ENCODE measurements at places on chromosomes 11 and 22. TPM values are rescaled to one million over a fixed set of nuclear protein-coding genes. Genes with fewer than 3 reads are reported as not detected.

Gene OR51A4
- total RNA-seq: not detected

Gene LMNTD2
- total RNA-seq: 0.14 TPM

GRCh38 chr11:132231656-132232347, 861.4 kb downstream of the NTM start:
- DNase-seq: no peak

DNA sequence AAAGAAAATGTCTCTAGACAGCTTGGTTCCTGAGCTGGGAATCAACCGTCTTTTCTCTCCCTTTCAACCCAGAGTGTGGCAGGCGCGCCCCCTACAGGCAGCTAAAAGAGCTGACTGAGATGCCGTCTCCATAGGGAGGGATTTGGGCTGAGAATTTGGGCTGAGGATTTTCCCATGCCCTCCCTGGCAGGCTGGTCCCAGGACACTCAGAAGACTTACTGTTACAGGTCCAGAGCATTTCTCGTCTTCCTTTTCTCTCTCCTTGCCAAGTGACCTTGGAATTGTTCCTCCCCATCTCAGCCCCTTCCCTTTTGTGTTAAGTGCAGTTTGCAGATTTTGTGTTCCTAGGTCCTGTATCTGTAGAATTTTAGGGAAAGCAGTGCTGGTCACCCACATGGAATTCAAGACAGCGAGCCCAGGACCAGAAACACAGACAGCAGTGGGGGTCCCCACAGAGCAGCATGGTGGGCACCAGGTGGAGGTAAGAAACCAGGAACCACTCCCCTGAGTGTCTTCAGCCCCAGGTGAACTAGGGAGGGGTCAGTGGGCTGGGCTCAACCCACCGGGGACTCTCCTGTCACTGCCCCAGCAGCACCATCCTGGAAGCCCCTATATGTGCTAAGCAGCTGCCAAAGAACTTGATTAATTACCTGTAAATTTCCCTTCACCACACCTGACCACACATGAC, 9.9 kb upstream of the IGLL5 start:
- DNase-seq: no peak

DNA sequence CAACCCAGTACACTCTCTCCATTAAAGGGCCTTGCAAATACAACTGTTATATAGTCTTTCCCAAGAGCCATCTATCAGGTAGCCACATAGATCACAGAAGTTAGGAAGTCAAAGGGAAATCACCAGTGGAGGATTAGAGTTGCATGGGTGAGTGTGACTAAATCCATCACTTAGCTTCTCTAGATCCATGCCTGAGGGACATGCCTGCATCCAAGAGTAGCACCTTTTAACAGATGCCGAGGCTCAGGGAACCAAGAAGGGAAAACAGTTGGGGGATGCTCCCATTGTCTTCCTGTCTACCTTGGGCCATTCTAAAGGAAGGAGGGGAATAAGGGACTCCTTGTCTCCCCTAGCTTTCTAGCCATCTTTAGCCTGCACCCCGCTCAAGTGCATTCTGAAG, 77.9 kb downstream of the XRRA1 start:
- DNase-seq: no peak

GRCh38 chr11:10488934-10489691, 34.0 kb downstream of the AMPD3 start:
- DNase-seq: no peak

GRCh38 chr22:28930357-28931007, 47.1 kb downstream of the ZNRF3 start:
- no peak for DNase-seq

- DNase-seq: no peak
Observed at GRCh38 chr11:77140231-77140851, 12.3 kb downstream of the MYO7A start.

DNA sequence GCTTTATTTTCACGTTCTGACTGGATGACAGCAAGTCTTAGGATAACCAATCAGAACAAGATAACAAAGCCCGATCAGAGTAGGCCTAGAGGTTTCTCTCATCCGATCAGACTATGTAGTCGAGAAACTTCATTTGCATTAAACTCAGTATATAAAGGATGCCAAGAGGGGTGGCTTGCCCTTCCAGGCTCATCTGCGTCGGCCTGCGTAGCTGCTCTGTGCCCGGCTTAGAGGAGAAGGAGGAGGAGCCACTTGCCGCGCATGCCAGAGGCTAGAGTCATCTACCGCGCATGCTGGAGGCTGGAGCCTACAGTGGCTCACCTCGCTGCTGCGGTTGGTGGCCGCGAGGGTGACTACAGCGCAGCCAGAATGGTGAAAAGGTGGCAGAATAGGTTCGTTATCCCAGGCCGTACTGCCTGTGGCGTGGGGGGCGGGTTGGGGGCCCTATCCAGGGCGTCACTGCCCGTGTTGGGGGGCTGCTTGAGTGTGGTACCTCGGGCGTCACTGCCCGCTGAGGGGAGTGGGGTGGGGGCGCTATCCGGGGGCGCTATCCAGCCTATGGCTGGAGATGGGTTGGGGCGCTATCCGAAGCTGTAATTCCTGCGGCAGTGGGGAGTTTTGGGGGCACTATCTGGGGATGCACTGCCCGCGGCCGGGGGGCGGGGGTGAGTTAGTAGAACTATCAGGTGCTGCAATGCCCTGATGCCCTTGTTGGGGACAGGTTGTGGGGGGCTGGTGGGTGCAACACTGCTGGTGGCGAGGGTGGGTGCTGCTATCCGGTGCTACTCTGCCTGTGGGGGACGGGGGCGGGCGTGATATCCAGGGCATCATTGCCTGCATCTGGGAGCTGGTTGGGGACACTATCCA, at the start of gene RFPL2:
Gene RFPL2 (minus strand): TSS at position 218 of the 867 bp plus-strand sequence. CDS start 2,622 bp downstream, outside the sequence.
- no peak for DNase-seq

DNA sequence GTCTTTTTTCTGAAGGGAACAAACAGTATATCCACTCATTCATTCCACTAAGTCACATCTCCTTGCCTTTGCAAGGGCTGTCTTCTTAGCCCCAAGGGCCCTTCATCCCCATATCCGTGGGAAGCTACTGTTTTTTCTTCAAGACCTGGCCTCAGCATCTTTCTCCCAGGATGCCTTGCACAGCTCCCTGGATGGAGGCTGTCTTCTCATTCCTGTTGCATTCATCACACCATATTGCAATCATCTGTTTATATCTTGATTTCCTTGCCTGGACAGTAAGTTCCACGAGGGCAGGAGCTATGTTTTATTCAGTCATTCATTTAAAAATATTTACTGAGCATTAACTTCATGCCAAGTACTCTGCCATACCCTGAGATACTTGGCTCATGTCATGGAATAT, 29.3 kb upstream of the NECTIN1 start:
- DNase-seq: no peak

GRCh38 chr11:78822931-78823423, 248.3 kb upstream of the NARS2 start:
- DNase-seq: peak; percentile 75

- DNase-seq: no peak
Observed at GRCh38 chr11:88520391-88520790, 182.9 kb upstream of the CTSC start.

DNA sequence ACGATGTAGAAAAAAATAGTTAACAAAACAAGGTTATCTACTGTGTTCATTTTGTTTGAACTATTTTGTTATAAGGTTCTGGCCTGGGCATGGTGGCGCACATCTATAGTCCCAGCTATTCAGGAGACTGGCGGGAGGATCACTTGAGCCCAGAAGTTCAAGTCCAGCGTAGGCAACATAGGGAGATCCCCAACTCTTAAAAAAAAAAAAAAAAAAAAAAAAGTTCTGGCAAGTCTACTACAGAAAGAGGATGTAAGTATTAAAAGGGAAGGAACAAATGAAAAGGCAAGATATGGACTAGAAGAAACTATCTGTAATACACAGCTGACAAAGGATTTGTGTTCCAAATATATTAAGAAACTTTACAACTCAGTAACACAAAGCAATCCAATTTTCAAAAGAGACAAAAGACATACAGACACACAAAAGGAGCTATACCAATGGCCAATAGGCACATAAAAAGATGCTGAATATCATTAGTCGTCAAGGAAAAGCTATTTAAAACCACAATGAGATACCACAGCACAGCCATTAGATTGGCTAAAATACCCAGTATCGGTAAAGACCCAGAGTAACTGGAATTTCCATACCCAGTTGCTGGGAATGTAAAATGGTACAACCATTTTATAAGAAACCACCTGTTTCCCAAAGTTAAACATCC, 27.4 kb downstream of the RRAS2 start:
- DNase-seq: no peak

- DNase-seq: no peak
Observed at GRCh38 chr11:13341026-13341425, 63.4 kb downstream of the BMAL1 start.

GRCh38 chr22:19231986-19232385, 53.5 kb upstream of the SLC25A1 start:
- DNase-seq: no peak

DNA sequence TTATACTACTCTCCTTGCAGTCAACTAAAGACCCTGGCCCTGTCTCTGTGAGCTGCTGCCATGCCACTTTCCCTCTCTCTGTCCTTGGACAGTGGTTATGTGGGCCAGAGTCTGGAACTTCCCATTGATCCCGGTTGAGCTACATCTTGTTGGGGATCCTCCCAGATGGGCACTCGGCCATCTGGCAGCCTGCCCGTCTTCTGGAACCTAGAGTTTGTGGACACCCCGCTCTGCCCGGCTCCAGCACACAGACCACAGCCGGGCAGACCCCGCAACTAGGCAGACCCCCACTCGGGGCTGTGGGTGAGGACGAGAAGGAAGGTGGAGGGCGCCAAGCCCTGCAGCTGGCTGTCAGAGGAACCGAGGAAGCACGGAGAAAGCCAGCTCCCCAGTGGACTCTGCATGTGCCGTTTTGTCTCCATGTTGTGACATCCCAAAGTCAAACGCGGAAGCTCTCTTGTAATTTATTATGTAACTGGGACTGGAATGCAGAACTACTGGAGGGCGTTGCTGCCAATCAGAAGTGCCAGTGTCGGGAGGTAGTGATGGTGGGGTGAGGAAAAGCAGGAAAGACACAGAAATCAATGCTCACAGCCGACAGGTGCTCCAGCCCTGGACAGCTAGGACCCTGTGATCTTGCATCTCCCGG, 207.7 kb downstream of the CEP164 start:
- peak; percentile 78 for DNase-seq

- DNase-seq: peak; percentile 41
Observed at GRCh38 chr11:1746956-1747752, 3.2 kb downstream of the IFITM10 start.
